ENCODE measurements at places on chromosomes 4 and X.

GRCh38 chrX:102624105-102624504 lies 24.8 kb downstream of the ARMCX5 start:
- no peak for DNase-seq

DNA sequence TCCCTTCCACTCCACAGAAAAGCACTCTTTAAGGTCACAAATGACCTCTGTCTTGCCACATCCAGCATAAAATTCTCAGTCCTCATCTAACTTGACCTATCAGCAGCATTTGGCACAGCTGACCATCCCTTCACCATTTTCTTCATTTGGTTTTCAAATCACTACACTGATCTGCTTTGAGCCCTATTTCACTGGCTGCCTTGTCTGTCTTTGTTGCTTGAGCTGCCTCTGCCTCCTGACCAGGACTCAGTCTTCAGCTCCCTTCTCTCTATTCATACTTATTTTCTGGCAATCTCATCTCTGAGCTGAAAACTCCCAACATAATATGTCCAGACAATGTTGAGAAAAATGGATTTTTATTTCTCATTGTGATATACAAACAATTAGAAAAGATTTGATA lies 27.7 kb upstream of the PDE5A start:
- DNase-seq = no peak

GRCh38 chr4:138522366-138522765 lies 280.2 kb upstream of the SLC7A11 start:
- DNase-seq = no peak

- no peak for DNase-seq
These were observed 13.7 kb upstream of the ODAM start for GRCh38 chr4:70181864-70182263.

GRCh38 chr4:106496061-106496460 lies 127.5 kb upstream of the GIMD1 start:
- no peak for DNase-seq

DNA sequence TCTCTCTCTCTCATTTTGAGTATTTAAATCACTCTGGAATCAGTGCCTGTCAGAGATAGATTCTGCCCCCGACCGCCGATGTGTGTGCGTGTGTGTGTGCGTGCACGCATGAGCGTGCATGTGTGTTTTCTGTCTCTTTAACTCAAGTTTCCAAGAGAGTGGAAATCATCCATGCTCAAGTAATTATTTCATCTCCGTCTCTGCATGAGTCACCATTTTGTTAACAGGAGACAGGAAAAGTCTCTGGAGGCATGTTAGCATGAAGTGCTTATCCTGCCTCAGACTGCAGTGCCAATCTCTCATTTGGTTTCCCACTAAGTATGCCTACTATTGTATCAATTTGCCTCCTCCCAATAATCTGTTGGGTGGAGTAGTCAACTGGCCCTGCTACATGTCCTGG lies 182.9 kb upstream of the NHS start:
- DNase-seq = no peak

- no peak for DNase-seq
These were observed 255.6 kb downstream of the ASMT start for GRCh38 chrX:1870421-1870820.

- no peak for DNase-seq
These were observed 135.8 kb upstream of the PUDP start for GRCh38 chrX:7283741-7284140.

- DNase-seq = no peak
These were observed 11.8 kb upstream of the LCORL start for GRCh38 chr4:18033111-18034085.

- DNase-seq = no peak
These were observed 121.8 kb upstream of the GALNT7 start for GRCh38 chr4:173046818-173047217.

- DNase-seq = no peak
These were observed 21.5 kb downstream of the WDFY3 start for GRCh38 chr4:84944947-84945346.

DNA sequence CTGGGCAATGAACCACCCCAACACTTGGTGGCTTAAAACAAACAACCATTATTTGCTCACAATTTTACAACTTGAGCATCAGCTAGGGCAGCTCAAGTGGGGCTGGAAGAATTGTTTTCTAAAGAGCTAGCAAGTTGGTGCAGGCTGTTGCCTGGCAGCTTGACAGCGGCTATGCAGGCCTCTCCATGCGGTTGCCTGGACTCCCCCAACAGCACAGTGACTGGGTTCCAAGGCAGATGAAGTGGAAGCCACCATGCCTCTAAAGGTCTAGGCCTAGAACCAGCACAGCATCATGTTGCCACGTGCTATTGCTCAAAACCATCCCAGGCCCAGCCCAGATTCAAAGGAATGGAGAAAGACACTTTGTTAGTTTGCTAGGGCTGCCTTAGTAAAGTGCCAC lies 114.8 kb downstream of the BCOR start:
- DNase-seq = peak; percentile 35

- DNase-seq = no peak
These were observed 69.0 kb downstream of the MRPL1 start for GRCh38 chr4:77931452-77932135.

DNA sequence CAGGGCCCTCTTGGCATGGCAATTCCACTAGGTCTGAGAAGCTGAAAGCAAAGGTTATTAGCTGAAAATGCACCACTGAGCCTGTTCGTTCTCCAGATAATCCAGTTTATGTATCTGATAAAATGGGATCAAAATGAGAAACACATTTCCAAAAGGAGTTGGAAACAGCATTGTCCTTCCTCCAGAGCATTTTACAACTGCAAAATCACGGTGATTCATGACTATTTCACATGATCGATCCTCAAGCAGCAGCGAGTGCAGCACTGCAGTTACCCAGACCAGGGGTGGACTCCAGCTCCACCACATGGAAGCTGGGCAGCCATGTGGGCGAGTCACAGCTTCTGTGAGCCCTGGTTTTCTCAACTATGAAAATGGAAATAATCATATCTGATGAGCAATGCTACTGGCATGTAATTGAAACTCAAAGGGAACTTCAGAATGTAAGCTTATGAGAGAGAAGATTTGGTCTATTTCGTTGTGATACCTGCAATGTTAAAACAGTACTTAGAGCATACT lies 78.7 kb upstream of the MSX1 start:
- no peak for DNase-seq

DNA sequence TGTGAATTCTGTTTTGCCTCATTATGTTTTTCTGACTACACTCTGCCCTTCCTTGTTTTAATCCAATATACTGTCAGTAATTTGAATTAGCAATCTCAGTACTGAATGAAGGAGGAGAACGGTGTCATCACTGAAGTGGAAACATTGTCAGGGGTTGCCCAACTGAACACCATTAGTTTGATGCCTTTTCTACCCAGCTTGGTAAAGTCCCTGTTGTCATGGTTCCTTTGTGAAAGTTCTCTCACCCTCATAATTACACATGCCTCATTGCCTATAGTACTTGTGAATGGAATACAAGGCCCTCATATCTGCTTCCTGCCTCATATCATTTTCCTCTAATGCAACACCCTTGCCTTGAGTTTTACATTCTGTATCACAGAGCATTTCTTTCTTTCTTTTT lies 76.9 kb downstream of the RRAGB start:
- DNase-seq = no peak

GRCh38 chr4:176217510-176217909 lies 22.1 kb upstream of the SPATA4 start:
- DNase-seq = no peak

- DNase-seq = no peak
These were observed 161.3 kb upstream of the KIT start for GRCh38 chr4:54496412-54496811.

- no peak for DNase-seq
These were observed 22.3 kb upstream of the SORCS2 start for GRCh38 chr4:7170012-7170411.

- DNase-seq = no peak
These were observed 12.4 kb upstream of the RADX start for GRCh38 chrX:106599411-106599810.

GRCh38 chr4:7959078-7959477 lies 19.4 kb upstream of the AFAP1 start:
- no peak for DNase-seq

DNA sequence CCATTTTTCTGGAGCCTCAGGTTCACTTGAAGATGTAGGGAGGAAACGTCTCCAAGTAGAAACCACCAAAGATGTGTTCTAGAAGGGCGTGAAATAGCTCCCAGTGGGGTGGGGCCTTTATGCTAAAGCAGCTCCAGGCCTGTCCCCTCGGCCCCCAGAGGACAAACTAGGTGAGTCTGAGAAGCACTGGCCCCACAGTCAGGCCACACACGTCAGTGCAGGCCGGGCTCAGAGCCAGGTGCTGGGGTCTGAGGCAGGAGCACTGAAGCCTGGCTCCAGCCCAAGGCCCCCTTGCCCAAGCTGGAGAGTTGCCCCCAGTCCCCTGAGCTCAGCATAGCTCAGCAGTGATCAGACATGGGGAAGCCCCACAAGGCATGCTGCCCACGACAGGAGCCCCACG lies 95.4 kb upstream of the PSAPL1 start:
- no peak for DNase-seq

- peak; percentile 35 for DNase-seq
These were observed 917 bp downstream of the MYL5 start for GRCh38 chr4:675036-675882.

DNA sequence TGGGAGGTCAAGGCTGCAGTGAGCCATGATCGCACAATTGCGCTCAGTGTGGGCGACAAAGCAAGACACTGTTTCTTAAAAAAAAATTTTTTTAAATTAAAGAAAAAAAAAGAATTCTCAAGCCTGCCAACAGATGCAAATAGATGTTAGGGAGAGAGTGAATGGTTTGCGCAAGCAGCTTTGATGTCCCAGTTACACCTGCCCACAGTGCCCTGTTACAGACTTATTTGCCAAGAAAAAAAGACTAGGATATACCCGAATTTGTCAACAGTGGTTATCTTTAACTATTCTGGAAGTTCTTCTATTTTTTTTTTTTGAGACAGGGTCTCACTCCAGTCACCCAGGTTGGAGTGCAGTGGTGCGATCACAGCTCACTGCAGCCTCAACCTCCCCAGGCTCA lies 44.3 kb upstream of the UGDH start:
- DNase-seq = no peak

DNA sequence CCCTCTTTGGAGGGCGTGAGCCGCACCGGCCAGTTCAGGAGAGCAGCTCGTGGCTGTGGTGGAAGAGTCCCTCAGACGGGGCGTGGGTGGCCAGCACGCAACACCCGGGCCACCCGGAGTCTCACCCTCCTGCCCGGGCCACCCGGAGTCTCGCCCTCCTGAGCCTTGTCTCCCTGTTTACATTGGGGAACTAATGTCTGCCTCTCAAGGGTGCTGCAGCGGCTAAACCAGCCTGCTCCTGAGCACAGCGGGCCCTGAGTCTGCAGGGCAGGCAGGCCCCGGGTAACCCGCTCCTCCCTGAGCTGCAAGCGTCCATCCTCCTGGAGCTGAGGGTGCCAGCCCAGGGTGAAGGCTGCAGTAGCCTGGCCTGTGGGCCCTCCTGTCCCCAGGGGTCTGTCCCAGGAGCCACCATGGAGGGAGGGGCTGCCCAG lies 3.0 kb downstream of the PDE6B start:
- DNase-seq = no peak

DNA sequence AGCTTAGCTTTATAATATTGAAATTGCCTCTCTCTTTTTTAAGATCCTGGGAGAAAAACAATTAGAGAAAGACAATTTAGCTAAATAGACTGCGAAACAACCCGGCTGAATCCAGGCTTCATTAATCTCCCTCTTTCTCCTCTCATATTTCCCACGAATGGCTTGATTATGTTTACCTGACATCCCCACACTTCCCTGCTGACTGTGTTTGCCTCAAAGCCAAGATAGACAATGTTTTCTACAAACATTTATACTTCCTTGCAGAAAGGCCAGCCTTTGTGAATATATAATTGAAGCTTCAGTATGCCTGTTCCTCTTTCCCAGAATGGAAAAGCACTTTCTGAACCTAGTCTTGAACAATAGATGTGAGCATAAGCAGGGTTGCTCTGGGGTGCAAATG lies 566.8 kb downstream of the PDHA2 start:
- DNase-seq = no peak

DNA sequence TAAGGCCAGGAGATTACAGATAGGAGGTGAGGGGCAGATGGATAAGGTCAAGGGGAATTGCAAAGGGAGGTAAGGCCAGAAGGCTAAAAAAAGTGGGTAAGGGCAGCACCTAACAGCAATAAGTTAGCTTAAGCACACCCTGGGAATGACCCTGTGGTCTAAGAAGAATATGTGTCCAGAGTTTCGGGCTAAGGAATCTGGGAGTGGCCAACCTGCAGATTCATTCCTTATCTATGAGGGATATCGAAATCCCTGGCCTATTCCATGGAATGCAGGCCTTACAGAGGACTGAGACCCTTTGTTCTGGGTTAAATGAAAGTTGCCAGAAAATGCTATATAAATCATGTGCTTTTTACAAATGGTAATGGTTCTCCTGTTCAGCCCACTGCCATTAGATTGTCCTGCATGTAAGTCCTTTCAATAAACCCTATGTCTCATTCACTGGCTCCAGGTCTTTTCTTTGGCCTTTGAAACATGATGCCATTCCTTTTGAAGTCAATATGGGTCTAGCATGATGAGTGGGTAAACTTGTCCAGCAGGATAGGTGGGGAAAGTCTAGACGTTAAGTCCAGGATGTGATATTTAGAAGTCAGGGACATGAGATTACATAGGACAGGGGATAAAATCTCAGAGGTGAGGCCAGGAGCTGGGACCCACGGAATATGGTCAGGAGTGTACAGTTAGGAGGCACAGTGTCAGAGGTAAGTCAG lies 226.2 kb downstream of the TACR3 start:
- DNase-seq = no peak

DNA sequence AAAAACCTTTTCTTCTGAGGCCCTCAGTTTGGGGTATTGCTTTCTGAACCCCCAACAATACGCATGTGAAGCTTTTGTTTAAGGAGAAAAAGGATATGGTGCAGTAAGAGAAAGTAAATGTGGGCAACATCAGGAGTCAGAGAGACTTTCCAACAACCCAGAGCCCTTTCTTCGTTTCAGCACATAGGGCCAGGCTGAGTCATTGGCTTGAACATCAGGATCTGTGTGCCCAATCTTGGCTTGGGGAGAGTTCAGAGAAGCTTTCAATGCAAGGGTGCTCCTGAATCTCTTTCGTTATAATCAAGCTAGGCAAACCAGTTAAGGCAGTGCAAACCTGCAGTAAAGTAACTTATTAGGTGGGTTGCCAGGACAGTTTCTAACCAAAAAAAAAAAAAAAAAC lies 191.2 kb downstream of the FRMPD4 start:
- DNase-seq = no peak

- no peak for DNase-seq
These were observed 56.5 kb downstream of the ZNF674 start for GRCh38 chrX:46488712-46489111.

- DNase-seq = no peak
These were observed 177.2 kb downstream of the TRIML1 start for GRCh38 chr4:188316391-188316790.
